Activated gamma-delta T cell treated with anti-CD3 and anti-CD28 coated beads, Interleukin-2, amount 50 U/mL, for 16 hours (primary cell): ENCODE measurements at places on chromosomes 6 and 20.

GRCh38 chr6:147782302-147782701, 273.8 kb downstream of the SAMD5 start:
- DNase-seq, result no peak

- no peak for DNase-seq
These were observed 1.2 kb downstream of the LAMA5 start for GRCh38 chr20:62365814-62366369.

GRCh38 chr6:7390226-7390878, 744 bp downstream of the RIOK1 start:
- DNase-seq, result no peak

DNA sequence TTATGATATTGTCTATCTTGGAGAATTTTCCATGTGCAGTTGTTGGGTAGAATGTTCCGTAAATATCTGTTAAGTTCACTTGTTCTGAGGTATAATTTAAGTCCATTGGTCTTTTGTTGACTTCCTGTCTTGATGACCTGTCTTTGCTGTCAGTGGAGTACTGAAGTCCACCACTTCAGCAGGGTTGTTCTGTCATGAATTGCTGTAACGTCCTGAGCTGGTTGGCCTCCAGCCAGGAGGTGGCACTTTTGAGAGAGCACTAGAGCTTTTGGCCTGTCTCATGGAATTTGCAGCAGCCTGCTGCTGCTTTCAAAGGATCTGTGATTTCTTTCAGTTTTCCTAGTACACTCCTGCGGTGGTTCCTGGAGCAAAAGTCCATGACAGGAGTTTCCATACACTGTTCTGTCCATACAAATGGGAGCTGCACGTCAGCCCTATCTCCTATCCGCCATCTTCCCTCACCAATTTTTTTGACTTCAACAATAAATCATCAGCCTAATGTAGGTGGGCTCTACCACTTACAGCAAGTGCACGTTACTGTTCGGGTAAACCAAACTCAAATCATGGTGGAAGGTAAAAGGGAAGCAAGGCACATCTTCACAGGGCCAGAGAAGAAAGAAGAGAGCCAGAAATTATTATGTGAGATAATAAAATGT, 46.9 kb upstream of the TRERF1 start:
- DNase-seq, result no peak

GRCh38 chr6:126152372-126152745, 166.0 kb downstream of the TRMT11 start:
- no peak for DNase-seq

DNA sequence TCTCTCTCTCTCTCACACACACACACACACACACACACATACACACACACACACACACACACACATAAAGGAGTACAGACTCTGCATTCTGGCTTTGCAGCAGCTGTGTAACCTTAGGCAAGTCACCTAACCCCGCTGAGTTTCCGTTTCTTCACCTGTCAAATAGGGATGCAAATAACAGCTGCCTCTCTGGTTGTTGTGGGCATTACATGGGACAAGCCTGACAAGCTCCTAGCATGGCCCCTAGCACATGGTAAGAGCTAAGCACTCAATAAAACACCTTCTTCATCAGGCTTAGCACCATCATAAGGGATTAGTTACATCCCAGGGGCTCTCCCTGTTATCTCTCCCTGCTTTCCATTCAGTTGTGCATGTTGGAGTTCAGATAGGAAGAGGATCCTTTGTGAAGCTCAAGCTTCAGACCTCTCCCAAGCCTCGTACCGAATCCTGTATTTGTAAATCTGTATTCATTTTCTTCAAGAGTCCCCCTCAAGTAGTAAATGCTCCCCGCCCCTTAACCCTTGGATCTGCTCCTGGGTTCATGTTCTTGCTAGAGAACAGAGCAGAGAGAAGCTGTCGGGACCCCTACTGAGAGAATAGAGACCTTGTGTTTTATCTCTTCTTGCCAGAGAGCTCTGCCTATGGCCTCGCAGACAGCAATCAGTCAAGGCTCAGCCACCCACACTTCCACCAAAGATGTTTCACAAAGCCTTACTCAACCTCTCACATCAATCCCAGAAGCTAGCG, 2.2 kb downstream of the SLC13A3 start:
- no peak for DNase-seq

GRCh38 chr6:21208081-21208795, 385.3 kb upstream of the SOX4 start:
- no peak for DNase-seq

GRCh38 chr6:168182908-168183612, 104.0 kb upstream of the FRMD1 start:
- no peak for DNase-seq

- no peak for DNase-seq
These were observed 111.9 kb downstream of the PPP1R14C start for GRCh38 chr6:150254770-150255169.

GRCh38 chr6:93086351-93086750, 333.0 kb downstream of the EPHA7 start:
- DNase-seq, result no peak

- no peak for DNase-seq
These were observed 471.6 kb downstream of the CD83 start for GRCh38 chr6:14589175-14589574.

- no peak for DNase-seq
These were observed 1.6 kb upstream of the UCKL1 start for GRCh38 chr20:63957690-63958441.

GRCh38 chr6:50744976-50745375, 31.6 kb downstream of the TFAP2D start:
- DNase-seq, result no peak

- DNase-seq, result no peak
These were observed 894 bp downstream of the PYGB start for GRCh38 chr20:25248786-25249172.

GRCh38 chr20:23226612-23227265, 123.9 kb upstream of the NXT1 start:
- no peak for DNase-seq
